T-cell (primary cell): ENCODE measurements at places on chromosomes 11 and 22. TPM values are rescaled to one million over a fixed set of nuclear protein-coding genes. Genes with fewer than 3 reads are reported as not detected.

GRCh38 chr11:90874986-90875385, 652.1 kb upstream of the CHORDC1 start:
- DNase-seq: no peak

The TRIM66 gene
- total RNA-seq: 23.5 TPM

The CSKMT gene
- total RNA-seq: 35.5 TPM

GRCh38 chr22:26385164-26385563, 43.9 kb upstream of the ASPHD2 start:
- DNase-seq: no peak

The RFPL2 gene
- 0.16 TPM for total RNA-seq

- no peak for DNase-seq
Observed at GRCh38 chr22:29055192-29055830, 6.3 kb downstream of the C22orf31 start.

DNA sequence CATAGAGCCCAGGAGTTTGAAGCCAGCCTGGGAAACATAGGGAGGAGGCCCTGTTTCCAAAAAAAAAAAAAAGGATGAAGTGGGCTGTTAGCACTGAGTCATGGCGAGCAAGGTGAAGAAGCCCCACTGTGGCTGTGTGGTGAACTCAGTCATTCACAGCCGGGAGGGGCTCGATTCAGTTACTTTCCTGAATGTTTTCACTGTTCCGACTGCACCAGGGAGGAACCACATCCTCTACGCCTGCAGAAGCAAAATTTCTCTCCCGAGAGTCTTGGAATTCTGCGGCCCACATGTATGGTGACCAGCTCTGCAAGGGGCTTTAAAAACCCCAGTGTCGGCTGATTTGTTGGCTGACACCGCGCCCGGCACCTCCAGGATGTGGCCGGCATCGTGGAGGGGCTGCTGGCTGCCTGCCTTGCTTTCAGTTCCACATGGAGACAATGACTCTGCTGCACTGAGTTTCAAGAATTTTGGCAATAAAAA, 27.8 kb upstream of the GRAMD4 start:
- DNase-seq: peak; percentile 49

- DNase-seq: no peak
Observed at GRCh38 chr11:1660111-1660867, 30.7 kb downstream of the KRTAP5-5 start.

- DNase-seq: no peak
Observed at GRCh38 chr11:47488674-47489394, 39.9 kb upstream of the RAPSN start.

The CCDC88B gene
- 144 TPM for total RNA-seq

The LGALS12 gene
- not detected for total RNA-seq

The TRIM29 gene
- not detected for total RNA-seq

The OR52E5 gene
- not detected for total RNA-seq

GRCh38 chr22:26757496-26757895, 100.1 kb downstream of the MIAT start:
- no peak for DNase-seq

The OVOL1 gene
- total RNA-seq: 0.12 TPM

DNA sequence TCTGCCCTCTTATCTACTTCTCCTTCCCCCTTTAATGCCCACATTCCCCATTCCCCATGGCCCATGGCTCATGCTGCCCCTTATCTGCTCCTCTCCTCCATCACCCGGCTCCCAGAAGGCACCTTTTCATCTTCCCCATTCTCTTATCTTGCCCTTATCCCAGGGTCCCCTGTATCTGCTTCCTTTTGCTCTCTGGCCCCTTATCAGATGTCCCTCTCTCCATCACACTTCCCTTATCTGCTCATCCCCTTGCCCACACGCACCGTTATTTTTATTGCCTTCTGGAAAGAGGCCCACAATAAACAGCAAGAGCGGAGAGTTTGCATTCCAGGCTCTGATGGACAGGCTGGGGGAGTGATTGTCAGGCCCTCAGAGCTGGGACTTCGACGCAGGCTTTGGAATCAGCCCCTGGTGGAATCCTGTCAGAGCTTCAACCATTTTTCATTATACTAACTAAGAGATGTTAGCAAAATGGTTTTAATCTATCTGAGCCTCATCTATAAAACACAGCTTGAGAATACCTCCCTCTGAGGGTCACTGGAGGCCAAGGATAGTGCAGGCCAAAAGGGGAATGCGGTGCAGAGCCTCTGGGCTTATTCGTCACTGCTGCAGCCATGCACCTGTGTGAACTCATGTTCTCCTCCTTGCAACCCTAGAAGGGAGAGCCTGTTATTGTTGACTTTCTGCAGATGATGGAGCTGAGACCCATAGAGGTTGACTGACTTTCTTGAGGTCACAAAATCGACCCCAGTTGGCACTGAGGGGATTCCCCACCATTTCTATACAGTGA, 37.0 kb upstream of the LRRC55 start:
- DNase-seq: no peak
